ENCODE measurements at places on chromosomes 6 and 20. TPM values are rescaled to one million over a fixed set of nuclear protein-coding genes. Genes with fewer than 3 reads are reported as not detected.

GRM1 gene
- 0.13 TPM for total RNA-seq

GDAP1L1 gene
- not detected for total RNA-seq

MARCKS gene
- 74.2 TPM for total RNA-seq

CRIP3 gene
- 0.19 TPM for total RNA-seq

PHACTR1 gene
- 1.2 TPM for total RNA-seq

SLC26A8 gene
- total RNA-seq: 0.26 TPM

Data from aortic smooth muscle cell (primary cell).